ENCODE measurements at places on chromosomes 3 and 15. TPM values are rescaled to one million over a fixed set of nuclear protein-coding genes. Genes with fewer than 3 reads are reported as not detected.

The HGD gene
- polyA plus RNA-seq = 0.24 TPM

The CRABP1 gene
- polyA plus RNA-seq = not detected

The CIAO2A gene
- 218 TPM for polyA plus RNA-seq

The ATP10A gene
- 0.48 TPM for polyA plus RNA-seq

The EFCC1 gene
- not detected for polyA plus RNA-seq

The CCDC39 gene
- polyA plus RNA-seq = not detected

The SNTN gene
- not detected for polyA plus RNA-seq

The OXTR gene
- 0.14 TPM for polyA plus RNA-seq

The LRRC57 gene
- 7.8 TPM for polyA plus RNA-seq

The SCAPER gene
- polyA plus RNA-seq = 25.6 TPM

The SAXO2 gene
- 4.2 TPM for polyA plus RNA-seq

The CDCP1 gene
- polyA plus RNA-seq = not detected

The TAMM41 gene
- polyA plus RNA-seq = 40.0 TPM

The ZDHHC23 gene
- 4.1 TPM for polyA plus RNA-seq

The PIERCE2 gene
- 2.2 TPM for polyA plus RNA-seq

The TPRG1 gene
- not detected for polyA plus RNA-seq

The TF gene
- polyA plus RNA-seq = not detected

The MYL3 gene
- polyA plus RNA-seq = not detected

The SEMA3F gene
- polyA plus RNA-seq = not detected

The TMC3 gene
- polyA plus RNA-seq = 0.04 TPM

The ZNF774 gene
- polyA plus RNA-seq = 0.04 TPM

The DPPA2 gene
- not detected for polyA plus RNA-seq

The NCBP2 gene
- 74.1 TPM for polyA plus RNA-seq

The ALPK3 gene
- polyA plus RNA-seq = not detected

The FES gene
- polyA plus RNA-seq = 7.7 TPM

The INSYN1 gene
- polyA plus RNA-seq = not detected

The ZSCAN2 gene
- polyA plus RNA-seq = 13.1 TPM

The ATP11B gene
- 24.0 TPM for polyA plus RNA-seq

The GCHFR gene
- polyA plus RNA-seq = 44.2 TPM

The CHDH gene
- 0.45 TPM for polyA plus RNA-seq

The MINAR1 gene
- polyA plus RNA-seq = 0.08 TPM

The A4GNT gene
- not detected for polyA plus RNA-seq

The WDR93 gene
- polyA plus RNA-seq = not detected

The FBXW12 gene
- not detected for polyA plus RNA-seq

The TMIE gene
- polyA plus RNA-seq = not detected

The HLTF gene
- 24.6 TPM for polyA plus RNA-seq

The MAGI1 gene
- 1.3 TPM for polyA plus RNA-seq

The AP3B2 gene
- 0.35 TPM for polyA plus RNA-seq

The HTR3E gene
- not detected for polyA plus RNA-seq

The RPL39L gene
- 15.0 TPM for polyA plus RNA-seq
